Inflammatory macrophage (primary cell): ENCODE measurements at places on chromosomes 13 and 19.

DNA sequence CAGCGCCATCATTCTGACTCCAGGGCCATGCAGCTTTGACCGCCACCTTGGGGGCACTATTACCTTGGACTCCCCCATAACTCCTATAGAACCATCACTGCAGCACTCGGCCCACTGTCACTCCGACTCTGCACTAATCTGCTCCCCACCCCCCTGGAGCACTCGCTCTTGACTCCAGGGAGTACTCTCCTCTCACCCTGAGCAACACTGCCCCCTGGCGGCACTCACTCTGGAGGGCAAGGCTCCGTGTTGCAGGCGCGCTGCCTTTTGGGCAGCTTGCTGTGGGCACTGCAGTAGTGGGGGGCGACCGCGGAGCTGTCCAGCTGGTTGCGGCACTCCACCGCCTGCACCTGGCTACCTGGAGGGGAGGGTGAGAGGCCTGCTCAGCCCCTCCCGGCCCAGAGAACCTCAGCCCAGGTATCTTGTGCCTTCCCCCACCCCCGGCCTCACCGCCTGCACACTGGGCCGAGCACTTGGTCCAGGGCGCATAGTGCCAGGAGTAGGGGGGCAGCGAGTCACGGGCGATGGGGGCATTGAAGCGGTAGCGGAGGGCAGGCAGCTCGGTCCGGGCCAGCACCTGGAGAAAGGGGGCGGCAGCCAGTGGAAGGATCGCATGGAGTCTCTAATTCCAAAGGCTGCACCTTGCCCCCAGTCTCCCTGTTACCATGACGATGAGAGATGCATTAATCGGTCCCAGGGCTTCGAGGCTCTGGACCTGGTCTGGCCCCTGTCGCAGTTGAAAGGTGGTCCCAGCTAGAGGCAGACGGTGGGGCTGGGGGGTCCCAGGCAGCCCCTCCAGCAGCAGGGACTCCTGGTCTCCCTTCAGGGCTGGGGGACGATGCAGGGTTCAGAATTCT lies 8.9 kb upstream of the MYO1F start:
- DNase-seq: peak; percentile 34

DNA sequence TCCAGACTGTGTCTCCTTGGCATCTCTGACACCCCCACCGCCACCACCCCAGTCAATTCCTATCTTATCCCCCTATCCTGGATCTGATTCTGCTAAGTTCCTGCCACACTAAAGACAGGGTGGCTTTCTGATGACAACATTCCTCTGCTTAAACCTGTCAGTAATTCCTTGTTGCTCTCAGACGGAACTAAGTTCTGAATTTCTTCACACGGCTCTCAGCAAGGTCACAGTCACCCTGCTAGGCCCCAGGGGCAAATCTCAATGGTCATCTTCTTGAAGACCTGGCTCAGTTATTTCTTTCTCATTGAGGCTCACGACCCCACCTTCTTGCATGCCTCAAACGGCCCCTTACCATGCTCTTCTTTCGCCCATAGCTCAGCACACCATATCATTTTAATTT lies 7.6 kb downstream of the ALOX5AP start:
- peak; percentile 77 for DNase-seq

DNA sequence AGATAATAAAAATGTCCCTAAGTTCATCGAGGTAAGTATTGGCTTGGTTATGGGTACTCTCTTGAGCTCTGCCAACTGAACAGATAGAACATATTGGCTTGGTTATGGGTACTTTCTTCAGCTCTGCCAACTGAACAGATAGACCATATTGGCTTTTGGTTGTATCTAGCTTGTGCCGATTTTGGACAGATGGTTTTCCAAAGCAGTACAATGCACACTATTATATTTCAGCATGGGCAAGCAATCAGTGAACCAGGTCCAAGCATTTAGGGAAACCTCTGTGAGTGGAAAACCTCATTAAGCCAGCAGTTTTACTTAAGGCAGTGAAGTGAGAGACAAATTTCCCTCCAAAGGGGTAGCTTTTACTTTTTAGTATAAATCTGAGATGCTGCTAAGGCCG lies 1440.5 kb upstream of the SPRY2 start:
- DNase-seq: no peak

DNA sequence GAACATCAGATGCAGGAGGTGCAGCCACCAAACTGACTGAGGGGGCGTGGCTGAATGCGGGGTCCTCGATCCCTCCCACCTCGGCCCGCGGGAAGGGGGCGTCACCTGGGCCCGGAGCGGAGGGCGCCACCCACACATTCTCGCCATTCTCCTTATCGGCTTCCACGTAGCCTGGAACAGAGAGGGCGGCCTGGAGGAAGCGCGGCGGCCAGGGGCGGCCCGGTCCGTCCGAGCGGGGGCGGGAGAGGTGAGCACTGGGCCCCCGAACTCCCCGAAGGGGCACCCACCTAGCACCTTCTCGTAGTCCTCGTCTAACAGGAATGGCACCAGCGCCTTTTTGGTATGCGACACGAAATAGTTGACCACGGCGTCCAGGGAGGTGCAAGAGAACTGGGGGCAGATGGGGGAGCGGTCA lies 11.8 kb downstream of the STAP2 start:
- no peak for DNase-seq

GRCh38 chr13:111322916-111323331 lies 2.5 kb downstream of the TEX29 start:
- no peak for DNase-seq

DNA sequence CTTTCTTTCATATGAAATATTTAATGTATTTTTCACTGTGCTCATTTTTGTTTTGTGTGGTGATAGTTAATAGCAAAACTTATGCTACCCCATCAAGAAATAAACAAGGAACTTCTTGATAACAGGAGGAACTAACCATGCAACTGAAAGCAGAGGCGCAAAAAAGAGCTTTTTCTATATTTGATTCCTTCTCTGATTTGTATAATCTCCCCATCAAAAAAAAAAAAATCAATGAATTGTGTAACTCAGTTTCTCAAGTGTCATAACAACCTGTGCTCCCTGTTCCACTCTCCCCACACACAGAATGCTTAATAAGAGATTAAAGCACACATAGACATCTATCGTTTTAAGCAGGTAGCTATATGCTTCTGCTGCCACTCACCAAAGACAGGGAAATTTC lies 67.3 kb upstream of the MED4 start:
- DNase-seq: peak; percentile 62

- no peak for DNase-seq
Observed at GRCh38 chr13:58946274-58946673, 1217.5 kb downstream of the DIAPH3 start.

DNA sequence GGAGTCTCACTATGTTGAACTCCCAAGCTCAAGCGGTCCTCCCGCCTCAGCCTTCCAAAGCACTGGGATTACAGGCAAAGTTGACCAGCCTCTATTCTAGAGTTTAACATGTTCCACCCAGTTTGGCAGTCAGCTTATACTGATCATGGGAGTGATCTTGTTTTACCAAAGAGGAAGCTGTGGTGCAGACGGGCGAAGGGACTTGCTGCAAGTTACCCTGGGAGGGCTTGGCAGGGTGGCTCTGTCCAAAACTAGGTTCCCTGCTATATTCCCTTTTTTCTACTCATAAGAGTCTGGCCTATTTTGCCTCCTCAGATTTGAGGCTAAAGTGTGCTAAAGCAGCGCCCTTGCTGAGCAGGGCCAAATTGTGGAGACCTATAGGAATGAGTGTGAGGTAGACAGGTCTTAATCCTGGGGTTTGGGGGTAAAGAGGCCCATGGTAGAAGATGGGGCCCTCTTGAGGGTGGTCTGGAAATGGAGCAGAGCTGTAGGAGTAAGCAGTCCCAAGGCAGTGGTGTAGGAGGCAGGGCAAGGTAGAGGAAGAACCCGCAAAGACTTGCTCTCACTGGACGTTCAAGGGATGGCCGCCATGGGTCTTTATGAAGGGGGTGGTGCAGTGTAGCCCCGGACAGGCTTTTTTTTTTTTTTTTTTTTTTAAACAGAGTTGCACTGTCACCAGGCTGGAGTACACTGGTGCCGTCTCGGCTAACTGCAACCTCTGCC lies 3.3 kb downstream of the RPS19 start:
- DNase-seq: peak; percentile 72

- peak; percentile 66 for DNase-seq
Observed at GRCh38 chr19:10729411-10729810, 11.5 kb downstream of the DNM2 start.

GRCh38 chr19:4199699-4200293 lies 17.3 kb downstream of the ANKRD24 start:
- DNase-seq: no peak

- peak; percentile 54 for DNase-seq
Observed at GRCh38 chr19:2087621-2088100, 8.5 kb downstream of the MOB3A start.

DNA sequence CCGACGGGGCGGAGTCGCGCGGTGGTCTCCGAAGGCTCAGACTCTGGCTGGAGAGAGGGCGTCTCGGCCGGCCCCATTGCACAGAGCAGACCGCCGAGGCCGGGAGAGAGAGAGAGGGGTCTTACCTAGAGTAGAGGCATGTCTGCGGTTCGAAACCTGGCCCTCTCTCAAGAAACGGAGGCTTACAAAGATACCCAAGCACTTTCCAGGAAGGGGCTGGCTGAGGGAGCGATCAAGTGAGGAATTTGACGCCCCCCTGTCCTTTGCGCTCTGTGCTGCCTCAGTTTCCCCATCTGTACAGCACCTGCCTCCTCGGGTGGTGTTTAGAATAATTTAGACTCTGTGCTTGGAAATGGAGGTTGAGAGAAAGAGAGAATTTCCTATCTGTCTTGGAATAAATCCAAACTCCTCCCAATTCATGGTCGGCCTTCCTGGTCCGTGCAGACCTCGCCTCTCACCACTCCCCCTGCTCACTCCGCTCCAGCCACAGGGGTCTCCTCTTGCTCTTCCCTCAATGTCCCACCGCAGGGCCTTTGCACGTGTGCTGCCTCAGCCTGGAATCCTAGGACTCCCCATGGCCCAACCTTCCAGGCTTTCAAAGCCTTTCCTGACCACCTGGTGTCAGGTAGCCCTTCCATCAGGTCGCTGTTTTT lies 658 bp upstream of the ISOC2 start:
- peak; percentile 50 for DNase-seq

- no peak for DNase-seq
Observed at GRCh38 chr13:30255696-30256095, 51.7 kb downstream of the KATNAL1 start.

DNA sequence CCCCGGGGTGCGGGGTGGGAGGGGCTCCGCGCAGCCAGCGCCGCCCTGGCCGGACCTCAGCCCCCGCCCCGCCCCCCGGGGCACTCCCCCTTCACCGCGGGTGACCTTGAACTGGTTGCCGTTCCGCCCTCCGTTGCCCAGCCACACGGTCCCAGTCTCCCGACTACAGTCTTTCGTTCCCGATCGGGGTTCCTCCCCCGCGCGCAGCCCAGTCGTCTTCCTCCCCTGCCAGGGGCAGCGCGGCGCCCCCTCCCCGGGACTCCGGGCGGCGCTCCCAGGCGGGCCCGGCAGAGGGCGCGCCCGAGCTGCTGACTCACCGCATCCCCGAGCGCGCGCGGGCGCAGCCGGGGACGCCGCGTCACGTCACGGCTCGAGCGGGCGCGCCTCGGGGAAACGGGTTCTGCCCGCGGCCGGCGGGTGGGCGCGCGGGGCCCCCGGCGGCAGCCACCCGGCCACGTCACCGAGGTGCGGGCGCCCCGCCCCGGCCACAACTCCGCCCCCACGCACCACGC lies 459 bp downstream of the MIDN start:
- peak; percentile 87 for DNase-seq

DNA sequence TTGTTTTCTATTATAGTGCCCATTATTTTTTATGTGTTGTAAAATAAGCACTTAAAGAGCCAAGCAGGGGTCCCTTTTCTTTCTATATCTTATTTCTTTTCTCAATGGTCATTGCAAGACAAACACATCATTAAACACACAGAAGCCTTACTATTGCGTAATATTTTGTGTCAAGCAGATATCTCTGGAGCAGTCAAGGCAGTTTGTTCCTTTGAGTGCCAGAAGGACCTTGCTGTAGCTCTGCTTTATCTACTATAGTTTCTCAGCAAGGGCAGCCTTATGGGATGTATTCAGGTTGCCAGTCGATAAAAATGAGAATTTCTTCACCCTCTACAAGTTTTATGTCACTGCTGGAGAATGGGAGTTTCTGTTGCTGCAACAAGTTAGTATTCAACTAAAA lies 319.3 kb downstream of the TDRD3 start:
- no peak for DNase-seq

DNA sequence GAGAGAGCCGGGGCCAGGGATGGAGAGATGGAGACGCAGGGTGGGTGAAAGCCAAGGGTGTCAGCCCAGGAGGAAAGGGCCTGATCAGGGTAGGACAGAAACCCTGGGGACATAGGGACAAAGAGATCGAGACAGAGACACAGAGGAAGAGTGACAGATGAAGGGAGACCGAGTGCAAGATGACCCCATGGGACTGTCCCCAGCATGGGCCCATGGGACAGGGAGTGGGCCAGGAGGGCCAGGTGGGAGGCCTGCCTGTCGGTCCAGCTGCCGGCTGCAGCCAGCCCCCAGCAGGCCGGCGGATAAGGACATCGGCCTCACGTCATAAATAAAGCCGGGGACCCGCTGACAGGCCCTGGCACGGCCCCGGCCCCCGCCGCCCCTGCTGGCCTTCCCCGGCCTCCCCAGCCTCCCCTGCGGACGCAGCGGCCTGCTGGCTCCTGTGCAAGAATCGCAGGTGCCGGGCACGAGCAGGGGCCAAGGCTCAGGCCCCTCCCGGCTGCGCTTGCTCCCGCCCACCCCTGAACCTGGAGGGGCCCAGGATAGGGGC lies 6.3 kb downstream of the REX1BD start:
- DNase-seq: no peak

DNA sequence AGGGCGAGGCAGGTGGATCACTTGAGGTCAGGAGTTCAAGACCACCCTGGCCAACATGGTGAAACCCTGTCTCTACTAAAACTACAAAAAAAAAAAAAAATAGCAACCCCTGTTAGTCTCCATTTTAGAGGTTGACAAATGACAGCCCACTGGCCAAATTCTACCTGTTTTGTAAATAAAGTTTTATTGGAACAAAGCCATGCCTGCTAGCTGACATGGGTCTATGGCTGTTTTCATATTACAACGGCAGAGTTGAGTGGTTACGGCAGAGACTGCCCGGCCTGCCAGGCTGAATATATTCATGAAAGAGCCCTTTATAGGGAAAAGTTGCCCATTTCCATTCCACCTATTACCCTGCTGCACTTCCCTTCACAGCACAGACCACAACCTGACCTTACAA lies 103.3 kb downstream of the ZNF557 start:
- no peak for DNase-seq

DNA sequence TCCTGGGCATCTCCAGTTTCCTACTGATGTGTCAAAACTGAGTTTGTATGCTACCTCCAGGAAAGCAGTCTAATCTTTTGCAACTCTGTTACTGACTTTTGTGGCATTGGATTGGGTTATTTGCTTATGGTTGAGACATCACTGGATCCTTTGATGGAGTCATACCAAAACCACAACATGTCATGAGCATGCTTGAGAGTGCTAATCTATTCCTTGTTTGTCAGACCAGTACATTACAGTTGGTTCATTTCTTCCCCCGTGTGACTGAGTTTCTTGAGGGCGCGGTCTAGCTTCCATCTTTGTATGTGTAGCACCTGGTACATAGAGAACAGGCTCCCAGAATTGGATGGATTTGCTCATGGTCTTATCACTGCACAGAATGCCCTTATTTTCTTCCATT lies 43.2 kb downstream of the SUGT1 start:
- DNase-seq: peak; percentile 34
